ENCODE measurements at places on chromosomes 4 and X. TPM values are rescaled to one million over a fixed set of nuclear protein-coding genes. Genes with fewer than 3 reads are reported as not detected.

TMEM255A gene
- polyA plus RNA-seq: 1.4 TPM

RBM41 gene
- 3.2 TPM for polyA plus RNA-seq

SLIT2 gene
- 20.1 TPM for polyA plus RNA-seq

GPRIN3 gene
- 0.24 TPM for polyA plus RNA-seq

DNAAF6 gene
- not detected for polyA plus RNA-seq

RPS6KA6 gene
- polyA plus RNA-seq: 2.1 TPM

HSPA4L gene
- polyA plus RNA-seq: 1.6 TPM

NLGN3 gene
- polyA plus RNA-seq: 27.3 TPM

CNOT6L gene
- 5.8 TPM for polyA plus RNA-seq

TMEM156 gene
- 0.27 TPM for polyA plus RNA-seq

TLR6 gene
- 0.10 TPM for polyA plus RNA-seq

KLHL2 gene
- polyA plus RNA-seq: 14.4 TPM

ZCCHC18 gene
- polyA plus RNA-seq: 4.3 TPM

SYTL4 gene
- polyA plus RNA-seq: 11.0 TPM

CXCR3 gene
- polyA plus RNA-seq: not detected

NEUROG2 gene
- 0.19 TPM for polyA plus RNA-seq

STATH gene
- not detected for polyA plus RNA-seq

SSX1 gene
- not detected for polyA plus RNA-seq

SULT1E1 gene
- not detected for polyA plus RNA-seq

RS1 gene
- not detected for polyA plus RNA-seq

TRPC3 gene
- polyA plus RNA-seq: 0.22 TPM
